Spleen (tissue), 13 donors: ENCODE measurements at places on chromosomes 1 and 21. TPM values are rescaled to one million over a fixed set of nuclear protein-coding genes. Genes with fewer than 3 reads are reported as not detected.

DNA sequence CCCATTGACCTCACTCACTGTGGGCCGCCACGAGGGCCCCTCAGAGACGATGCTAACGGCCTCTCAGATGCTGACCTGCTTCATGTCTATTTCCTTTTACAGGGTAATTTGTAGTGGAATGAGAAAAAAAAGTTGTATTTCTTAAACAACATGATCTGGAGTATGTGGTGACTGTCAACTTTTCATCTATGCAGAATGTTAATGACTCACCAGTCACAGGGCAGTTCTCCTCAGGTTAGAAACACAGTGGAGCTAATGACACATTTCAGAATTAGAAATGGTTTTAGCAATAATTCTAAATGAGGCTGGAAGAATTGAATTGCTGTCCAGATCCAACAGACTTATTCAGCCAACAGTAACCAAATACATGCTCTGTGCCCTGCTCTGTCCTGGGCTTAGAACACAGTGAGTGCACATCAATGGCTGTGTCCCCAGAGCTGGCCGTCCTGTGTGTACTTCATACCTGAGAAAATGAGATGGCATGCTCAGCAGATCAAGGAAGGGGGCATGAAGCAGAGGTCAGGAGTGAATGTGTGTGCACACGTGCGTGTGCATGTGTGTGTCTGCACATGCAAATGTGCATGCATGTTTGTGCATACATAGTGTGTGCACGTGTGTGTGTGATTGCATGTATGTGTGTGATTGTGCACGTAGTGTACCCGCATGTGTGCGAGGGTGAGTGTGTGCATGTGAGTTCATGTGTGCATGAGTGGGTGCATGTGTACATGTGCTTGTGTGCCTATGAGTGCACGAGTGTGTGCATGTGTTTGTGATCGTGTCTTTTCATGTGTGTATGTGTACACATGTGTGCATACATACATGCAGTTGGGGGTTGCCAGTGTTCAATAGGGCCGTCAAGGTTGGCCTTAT lies 145.3 kb downstream of the PCBP3 start:
- H3K36me3 ChIP-seq, result no peaks in the 10 kb centered on the region
- no peak for DNase-seq
- no peaks in the 10 kb centered on the region for H3K4me1 ChIP-seq
- H3K27me3 ChIP-seq, result no peaks in the 10 kb centered on the region
- H3K4me3 ChIP-seq, result no peak overlapping the region

- no peak overlapping the region for H3K4me3 ChIP-seq
- no peaks in the 10 kb centered on the region for H3K27me3 ChIP-seq
- H3K4me1 ChIP-seq, result no peaks in the 10 kb centered on the region
- H3K36me3 ChIP-seq, result no peaks in the 10 kb centered on the region
- H3K27ac ChIP-seq, result no peak overlapping the region
These were observed 120.4 kb upstream of the PTGFR start for GRCh38 chr1:78370356-78370755.

RBM11 gene
- 2.5 TPM for total RNA-seq

DNA sequence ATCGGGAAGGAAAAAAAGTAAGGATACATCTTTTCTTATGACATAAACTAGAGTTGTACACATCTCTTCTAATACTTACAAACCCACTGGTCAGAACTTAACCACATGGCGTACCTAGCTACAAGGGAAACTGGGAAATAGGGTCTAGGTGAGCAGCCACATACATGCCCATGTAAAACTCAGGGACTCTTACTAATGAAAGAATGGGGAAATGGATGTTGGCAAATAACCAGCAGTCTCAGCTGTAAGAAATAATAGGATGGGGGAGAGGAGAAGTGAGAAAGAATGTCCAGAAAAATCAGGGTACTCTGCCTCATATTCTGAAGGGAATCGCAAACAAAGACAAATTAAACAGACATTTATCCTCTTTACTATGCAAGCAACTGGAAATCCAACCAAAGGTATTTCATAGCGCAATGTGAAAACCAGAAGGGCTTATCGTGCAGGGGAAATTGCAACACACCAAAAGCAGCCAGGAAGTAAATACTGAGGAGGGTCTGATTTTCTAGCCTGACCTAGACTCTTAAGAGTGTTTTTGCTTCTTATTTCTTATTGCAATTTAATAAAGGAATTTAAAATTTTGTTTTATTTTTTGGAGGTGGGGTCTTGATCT lies 17.5 kb downstream of the GTF2B start:
- H3K27ac ChIP-seq, result no peak overlapping the region
- peaks cover 8% of the 10 kb centered on the region for H3K36me3 ChIP-seq
- H3K27me3 ChIP-seq, result no peaks in the 10 kb centered on the region
- peaks cover 64% of the 10 kb centered on the region for H3K4me1 ChIP-seq
- no peak overlapping the region for H3K4me3 ChIP-seq

- H3K27me3 ChIP-seq, result no peaks in the 10 kb centered on the region
- H3K36me3 ChIP-seq, result peaks cover 4% of the 10 kb centered on the region
- H3K27ac ChIP-seq, result peak overlapping the region; percentile 55
These were observed 14.7 kb upstream of the KCNE1 start for GRCh38 chr21:34526618-34527290.

HCRTR1 gene
- total RNA-seq, result not detected

DNA sequence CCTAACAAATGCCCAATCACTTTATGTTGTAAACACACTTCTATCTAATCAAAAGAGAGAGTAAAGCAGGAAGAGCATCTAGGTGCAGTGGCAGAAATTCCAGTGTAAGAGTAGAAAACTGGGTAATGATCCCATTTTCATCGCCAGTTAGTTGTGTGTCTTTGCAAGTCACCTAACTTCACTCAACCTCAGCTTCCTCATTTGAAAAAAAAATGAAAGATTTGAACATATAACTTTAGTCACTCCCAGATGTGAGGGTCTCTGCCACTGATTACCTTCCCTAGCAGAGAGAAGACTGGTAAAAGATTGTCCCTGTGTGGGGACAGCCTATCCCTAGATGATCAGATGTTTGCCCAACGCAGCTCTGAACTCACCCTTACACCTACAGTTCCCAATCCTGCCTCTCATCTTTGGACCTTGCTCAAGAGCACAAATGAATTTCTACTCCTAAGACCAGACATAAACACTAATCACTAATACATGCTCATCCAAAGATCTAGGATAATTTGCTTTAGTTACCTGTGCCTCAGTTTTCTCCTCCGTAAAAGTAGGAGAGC lies 25.2 kb upstream of the DUSP23 start:
- H3K27me3 ChIP-seq, result no peaks in the 10 kb centered on the region
- no peak overlapping the region for H3K27ac ChIP-seq
- H3K4me3 ChIP-seq, result no peak overlapping the region
- no peaks in the 10 kb centered on the region for H3K4me1 ChIP-seq

GRCh38 chr1:29675481-29676263 lies 439.4 kb downstream of the PTPRU start:
- no peaks in the 10 kb centered on the region for H3K27me3 ChIP-seq
- no peaks in the 10 kb centered on the region for H3K36me3 ChIP-seq

TEKT2 gene
- total RNA-seq, result not detected

- H3K27me3 ChIP-seq, result no peaks in the 10 kb centered on the region
- no peak overlapping the region for H3K4me3 ChIP-seq
- DNase-seq, result no peak
These were observed 19.7 kb upstream of the ABCG1 start for GRCh38 chr21:42198929-42199867.

SSBP3 gene
- total RNA-seq, result 24.4 TPM

- H3K27me3 ChIP-seq, result peaks cover 5% of the 10 kb centered on the region
- peak within 1 kb of the TSS; percentile 82 for H3K4me3 ChIP-seq
- peak; percentile 88 for DNase-seq
- no peaks in the 10 kb centered on the region for H3K36me3 ChIP-seq
- peaks cover 10% of the 10 kb centered on the region for H3K4me1 ChIP-seq
These were observed at the start of gene VANGL1 for GRCh38 chr1:115641762-115642167. VANGL1 (plus strand) TSS chr1:115641970; CDS start chr1:115651414, 9,444 bp downstream.

AVPR1B gene
- total RNA-seq, result not detected

DNA sequence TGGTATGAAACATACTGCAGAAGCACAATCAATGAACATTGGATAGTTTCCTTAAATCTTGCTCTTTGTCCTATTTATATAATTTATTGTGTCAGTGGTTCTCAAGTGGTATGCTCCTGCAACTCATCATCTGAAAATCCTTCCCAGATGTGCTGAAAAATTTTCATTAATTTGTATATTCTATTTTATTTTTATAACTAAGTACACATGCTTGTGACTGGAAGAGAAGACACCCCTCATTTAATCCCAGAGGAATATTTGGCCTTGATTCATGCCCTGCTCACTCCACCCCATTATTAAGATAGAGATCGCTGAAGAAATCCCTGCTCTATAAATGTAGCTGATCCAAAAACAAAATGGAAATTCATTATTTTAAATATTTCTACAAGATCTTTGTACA lies 870.5 kb upstream of the CXADR start:
- H3K4me3 ChIP-seq, result no peak overlapping the region
- no peaks in the 10 kb centered on the region for H3K36me3 ChIP-seq
- H3K27ac ChIP-seq, result no peak overlapping the region
- no peak for DNase-seq

- H3K4me3 ChIP-seq, result no peak overlapping the region
- H3K36me3 ChIP-seq, result no peaks in the 10 kb centered on the region
- H3K4me1 ChIP-seq, result peaks cover 14% of the 10 kb centered on the region
- DNase-seq, result no peak
- H3K27ac ChIP-seq, result no peak overlapping the region
These were observed 12.9 kb downstream of the PTPN14 start for GRCh38 chr1:214538496-214538895.

- DNase-seq, result no peak
- H3K36me3 ChIP-seq, result no peaks in the 10 kb centered on the region
- H3K27ac ChIP-seq, result no peak overlapping the region
- H3K4me3 ChIP-seq, result no peak overlapping the region
- H3K4me1 ChIP-seq, result peaks cover 16% of the 10 kb centered on the region
- peaks cover 100% of the 10 kb centered on the region for H3K27me3 ChIP-seq
These were observed 3.3 kb upstream of the OLIG2 start for GRCh38 chr21:33022489-33022827.

DNA sequence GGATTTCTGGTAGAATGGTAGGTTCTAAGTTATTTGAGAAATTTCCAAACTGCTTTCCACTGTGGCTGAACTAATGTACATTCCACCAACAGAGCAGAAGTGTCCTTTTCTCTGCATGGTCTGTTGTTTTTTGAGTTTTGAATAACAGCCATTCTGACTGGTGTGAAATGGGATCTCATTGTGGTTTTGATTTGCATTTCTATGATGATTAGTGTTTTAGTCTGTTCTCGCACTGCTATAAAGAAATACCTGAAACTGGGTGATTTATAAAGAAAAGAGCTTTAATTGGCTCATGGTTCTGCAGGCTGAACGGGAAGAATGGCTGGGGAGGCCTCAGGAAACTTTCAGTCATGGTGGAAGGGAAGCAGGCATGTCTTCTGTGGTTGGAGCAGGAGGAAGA lies 80.3 kb downstream of the SDCCAG8 start:
- peaks cover 12% of the 10 kb centered on the region for H3K36me3 ChIP-seq
- H3K27ac ChIP-seq, result no peak overlapping the region
- no peak for DNase-seq
- no peaks in the 10 kb centered on the region for H3K27me3 ChIP-seq
- no peak overlapping the region for H3K4me3 ChIP-seq
- no peaks in the 10 kb centered on the region for H3K4me1 ChIP-seq

USH2A gene
- not detected for total RNA-seq

DNA sequence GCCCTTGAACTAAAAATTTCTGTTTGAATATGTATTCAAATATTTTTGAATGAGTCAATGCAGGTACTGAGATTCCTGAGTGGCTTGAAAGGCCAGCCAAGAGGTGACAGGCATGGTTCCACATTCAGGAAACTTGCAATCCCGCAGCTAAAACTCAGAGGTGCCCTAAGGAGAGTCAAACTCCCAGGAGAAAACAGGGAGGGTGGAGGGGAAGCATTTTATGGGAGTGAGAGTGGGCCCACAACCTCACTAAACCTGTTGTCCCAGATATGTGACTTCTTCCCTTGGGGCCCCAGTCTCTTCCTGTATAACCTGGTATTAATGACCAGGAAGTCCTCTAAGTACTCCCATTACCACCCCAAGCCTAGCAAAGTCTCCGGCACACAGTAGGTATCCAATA lies 189.6 kb downstream of the PLPP3 start:
- no peaks in the 10 kb centered on the region for H3K36me3 ChIP-seq
- DNase-seq, result no peak
- H3K27ac ChIP-seq, result no peak overlapping the region
- no peaks in the 10 kb centered on the region for H3K27me3 ChIP-seq
- H3K4me1 ChIP-seq, result no peaks in the 10 kb centered on the region

- H3K4me3 ChIP-seq, result no peak overlapping the region
- no peaks in the 10 kb centered on the region for H3K36me3 ChIP-seq
- H3K27ac ChIP-seq, result no peak overlapping the region
- no peak for DNase-seq
These were observed 55.6 kb downstream of the UCK2 start for GRCh38 chr1:165883056-165883455.

- H3K4me3 ChIP-seq, result no peak overlapping the region
- no peaks in the 10 kb centered on the region for H3K36me3 ChIP-seq
- H3K27ac ChIP-seq, result no peak overlapping the region
- H3K27me3 ChIP-seq, result no peaks in the 10 kb centered on the region
These were observed 158.2 kb downstream of the PBX1 start for GRCh38 chr1:164716992-164717703.

DNA sequence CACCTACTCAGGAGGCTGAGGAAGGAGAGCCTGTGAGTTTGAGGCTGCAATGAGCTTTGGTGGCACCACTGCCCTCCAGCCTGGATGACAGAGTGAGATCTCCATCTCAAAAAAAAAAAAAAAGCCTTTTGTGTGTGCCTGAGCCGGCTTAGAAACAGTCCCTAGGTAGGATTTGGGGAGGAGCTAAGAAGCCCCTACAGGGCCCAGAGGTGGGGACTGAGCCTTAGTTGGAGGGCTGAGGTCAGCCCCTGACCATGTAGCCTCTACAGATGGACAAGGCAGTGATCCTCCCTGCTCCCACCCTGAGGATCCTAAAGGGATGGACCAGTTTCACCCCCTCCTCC lies 2.5 kb downstream of the ADAMTSL4 start:
- no peaks in the 10 kb centered on the region for H3K36me3 ChIP-seq
- H3K27ac ChIP-seq, result no peak overlapping the region
- DNase-seq, result no peak
- peaks cover 32% of the 10 kb centered on the region for H3K4me1 ChIP-seq

DNA sequence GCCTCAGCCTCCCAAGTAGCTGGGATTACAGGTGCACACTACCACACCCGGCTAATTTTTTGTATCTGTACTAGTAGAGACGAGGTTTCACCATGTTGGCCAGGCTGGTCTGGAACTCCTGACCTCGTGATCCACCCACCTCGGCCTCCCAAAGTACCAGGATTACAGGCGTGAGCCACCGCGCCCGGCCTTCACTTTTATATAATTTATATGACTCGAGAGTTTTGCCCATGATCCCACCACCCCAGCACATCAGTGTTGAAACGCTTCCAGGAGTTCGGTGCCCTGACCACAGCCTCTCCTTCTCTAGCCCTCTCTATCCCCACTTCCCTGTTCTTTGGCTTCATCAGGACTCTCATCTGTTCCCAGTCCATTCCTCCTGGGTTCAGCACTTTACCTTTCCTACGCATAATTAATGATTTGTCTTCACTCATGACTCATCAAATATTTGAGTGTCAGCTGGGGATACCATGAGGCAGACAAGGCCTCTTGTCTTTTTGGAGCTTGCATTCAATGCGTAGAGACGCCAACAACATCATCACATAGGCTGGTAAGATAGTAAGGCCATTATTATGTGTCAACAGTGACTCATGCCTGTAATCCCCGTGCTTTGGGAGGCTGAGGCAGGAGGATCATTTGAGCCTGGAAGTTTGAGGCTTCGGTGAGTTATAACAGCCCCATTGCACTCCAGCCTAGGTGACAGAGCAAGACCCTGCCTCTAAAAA lies 1.4 kb downstream of the PMF1 start:
- no peak overlapping the region for H3K4me3 ChIP-seq
- peaks cover 67% of the 10 kb centered on the region for H3K4me1 ChIP-seq
- H3K27me3 ChIP-seq, result no peaks in the 10 kb centered on the region
- peak overlapping the region; percentile 97 for H3K27ac ChIP-seq
- peaks cover 6% of the 10 kb centered on the region for H3K36me3 ChIP-seq
